ENCODE measurements at places on chromosomes 7 and 10. TPM values are rescaled to one million over a fixed set of nuclear protein-coding genes. Genes with fewer than 3 reads are reported as not detected.

The TEX36 gene
- not detected for polyA plus RNA-seq

The NEBL gene
- 22.3 TPM for polyA plus RNA-seq

The EPO gene
- not detected for polyA plus RNA-seq

The TRIM73 gene
- polyA plus RNA-seq: 5.6 TPM

The FEZF1 gene
- not detected for polyA plus RNA-seq

The ANKRD1 gene
- polyA plus RNA-seq: not detected

The MAGI2 gene
- polyA plus RNA-seq: 6.1 TPM

GRCh38 chr10:108203905-108204527 lies 1039.5 kb upstream of the SORCS1 start:
- DNase-seq: no peak

- no peak for DNase-seq
Measured at GRCh38 chr7:64888901-64889685, 14.0 kb upstream of the ZNF273 start.

GRCh38 chr10:5449823-5450222 lies 37.5 kb downstream of the NET1 start:
- DNase-seq: no peak

DNA sequence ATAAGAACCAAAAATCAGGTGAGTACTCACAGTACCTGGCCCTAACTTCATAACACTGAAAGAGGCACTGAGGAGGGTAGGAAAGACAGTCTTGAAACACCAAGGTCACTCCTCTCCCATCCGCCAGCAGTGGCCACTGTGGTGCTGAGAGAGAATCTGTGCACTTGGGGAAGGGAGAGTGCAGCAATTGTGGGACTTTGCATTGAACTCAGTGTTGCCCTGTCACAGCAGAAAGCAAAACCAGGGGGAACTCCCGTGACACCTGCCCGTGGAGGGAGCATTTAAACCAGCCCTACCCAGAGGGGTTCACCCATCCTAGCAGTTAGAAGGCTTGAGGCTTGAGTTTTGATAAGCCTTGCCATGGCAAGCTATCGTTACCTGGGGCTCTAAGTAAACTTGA lies 35.2 kb upstream of the MAP3K8 start:
- no peak for DNase-seq

DNA sequence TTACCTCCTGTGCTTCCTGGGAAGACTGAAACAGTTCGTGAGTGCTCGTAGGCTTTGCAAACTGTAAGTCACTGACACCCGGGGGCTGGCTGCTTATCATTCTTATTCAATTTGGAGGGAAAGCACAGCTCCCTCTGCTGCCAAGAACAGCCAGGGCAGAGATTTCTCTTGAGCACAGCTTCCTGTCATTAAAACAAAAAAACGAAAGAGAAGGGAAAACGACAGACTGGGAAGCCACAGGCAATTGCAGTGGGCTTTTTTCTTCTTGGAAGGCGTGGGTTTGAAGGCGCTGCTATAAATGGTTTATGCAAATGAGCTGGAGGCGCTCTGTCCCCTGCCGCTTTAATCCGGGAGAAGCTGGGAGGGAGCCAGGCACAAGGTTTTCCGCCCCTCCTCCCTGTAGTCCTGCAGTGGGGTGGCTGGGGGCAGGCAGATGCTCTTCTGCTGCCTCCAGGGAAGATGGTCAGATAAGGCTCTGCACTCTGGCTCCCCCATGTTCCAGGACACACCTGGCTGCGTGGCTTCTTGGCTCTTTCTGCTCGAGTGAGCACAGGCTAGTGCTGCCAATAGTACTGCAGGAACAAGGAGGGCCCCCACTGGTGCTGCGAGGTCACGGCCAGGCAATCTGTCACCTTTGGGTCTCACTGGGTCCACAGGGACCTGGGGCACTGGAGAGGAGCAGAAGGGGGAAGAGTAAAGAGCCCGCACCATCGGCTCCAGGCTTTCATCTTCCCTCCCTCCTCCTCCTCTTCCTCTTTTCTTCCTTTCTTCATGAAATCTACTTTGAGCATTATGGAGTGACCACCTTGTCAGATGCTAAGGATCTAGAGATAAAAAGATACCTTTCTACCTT lies 49.5 kb downstream of the NEURL1 start:
- DNase-seq: peak; percentile 53

DNA sequence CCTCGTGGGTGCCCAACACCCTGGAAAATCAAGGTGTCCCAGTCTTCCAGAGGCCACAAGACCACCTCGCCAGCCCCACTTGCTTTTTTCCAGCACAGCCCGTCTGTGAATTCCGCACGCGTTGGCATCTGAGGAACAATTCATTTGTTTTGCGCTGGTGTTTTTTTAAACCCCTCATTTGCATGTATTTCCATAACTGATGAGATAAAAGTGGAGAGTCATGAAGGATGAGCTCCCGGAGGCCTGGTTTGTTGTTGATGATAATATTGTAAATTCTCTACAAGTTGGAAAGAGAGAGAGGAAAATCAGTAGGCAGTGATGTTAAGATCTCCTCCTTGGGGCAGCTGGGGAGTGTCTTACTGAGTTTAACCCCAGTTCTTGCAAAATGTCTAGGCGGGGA lies 34.6 kb downstream of the SLC29A3 start:
- DNase-seq: no peak

DNA sequence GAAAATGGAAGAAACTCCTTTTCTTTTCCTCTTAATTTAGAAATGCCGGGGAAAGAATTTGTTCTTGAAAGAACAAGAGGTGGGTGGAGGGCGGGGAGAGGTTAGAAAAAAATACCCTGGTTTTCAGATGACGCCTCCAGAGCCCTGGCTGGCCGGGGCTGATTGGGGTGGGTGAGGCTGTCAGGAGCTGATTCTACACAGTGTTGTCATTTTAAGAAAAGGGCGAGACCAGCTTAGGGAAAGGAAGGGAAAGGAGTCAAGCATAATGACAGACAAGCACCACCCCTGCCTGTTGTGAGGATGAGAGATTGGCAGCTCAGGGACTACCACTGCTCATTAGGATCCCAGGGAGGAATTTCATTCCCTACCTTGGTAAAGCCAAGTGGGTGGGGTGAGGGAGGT lies 9.9 kb upstream of the FAM180A start:
- DNase-seq: no peak

DNA sequence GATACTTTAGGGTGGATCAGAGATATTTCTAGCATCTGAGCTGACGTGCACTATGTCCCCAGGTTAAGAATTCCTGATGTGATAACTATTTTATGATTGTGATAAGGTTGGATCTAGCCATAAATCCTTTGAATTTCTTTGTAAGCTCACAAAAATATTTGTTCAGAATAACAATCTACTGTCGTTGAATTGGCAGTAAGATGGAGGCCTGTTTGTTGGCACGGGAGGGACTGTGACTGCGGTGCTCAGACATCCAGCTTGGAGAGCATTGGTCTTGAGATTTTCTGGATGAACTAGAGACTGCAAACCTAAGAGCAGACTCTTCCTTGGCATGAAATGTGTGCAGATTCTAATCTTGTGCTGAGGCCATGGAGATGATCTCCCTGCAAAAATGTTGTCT lies 131.1 kb downstream of the LRRC4 start:
- DNase-seq: no peak

DNA sequence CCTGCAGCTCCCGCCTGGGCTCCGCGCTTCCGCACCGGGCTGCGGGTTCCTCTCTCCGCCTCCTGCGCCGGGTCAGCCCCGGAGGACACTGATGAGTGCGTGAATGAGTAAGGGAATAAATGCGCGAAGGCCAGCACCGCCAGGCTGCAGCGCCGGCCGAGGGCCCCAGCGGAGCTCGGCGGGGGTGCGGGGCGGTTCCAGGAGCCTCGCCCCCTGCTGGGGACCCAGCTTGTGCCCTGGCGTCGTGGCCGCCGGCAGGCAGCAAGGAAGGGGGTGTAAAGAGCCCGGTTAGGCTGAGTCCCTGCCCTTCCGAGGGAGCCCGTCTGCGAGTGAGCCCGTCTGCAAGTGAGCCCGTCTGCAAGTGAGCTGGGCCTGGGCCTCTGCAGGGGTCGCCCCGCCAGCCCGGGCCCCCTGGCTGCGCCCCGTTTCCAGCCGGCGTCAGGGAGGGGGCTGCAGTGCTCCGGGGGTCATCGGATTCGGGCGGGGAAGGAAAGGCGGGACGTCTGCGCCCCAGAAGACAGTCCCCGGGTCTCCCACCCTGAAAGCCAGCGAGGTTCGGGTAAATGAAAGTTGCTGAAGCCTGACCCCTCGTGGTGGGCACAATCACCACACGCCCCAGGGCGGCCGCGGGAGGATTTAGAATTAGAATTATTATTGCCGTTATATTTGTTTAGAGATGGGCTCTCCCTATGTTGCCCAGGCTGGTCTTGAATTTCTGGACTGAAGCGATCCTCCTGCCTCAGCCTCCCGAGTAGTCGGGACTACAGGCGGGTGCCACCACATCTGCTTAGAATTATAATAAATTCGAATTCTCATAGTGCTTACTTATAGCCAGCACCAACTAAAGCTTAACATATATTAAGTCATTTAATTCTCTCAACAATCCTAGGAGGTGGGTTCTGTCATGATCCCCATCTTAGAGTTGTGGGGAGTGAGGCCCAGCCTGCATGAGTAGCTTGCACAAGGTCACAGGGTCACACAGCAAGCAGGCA lies 8.6 kb upstream of the CRYGN start:
- DNase-seq: peak; percentile 75

DNA sequence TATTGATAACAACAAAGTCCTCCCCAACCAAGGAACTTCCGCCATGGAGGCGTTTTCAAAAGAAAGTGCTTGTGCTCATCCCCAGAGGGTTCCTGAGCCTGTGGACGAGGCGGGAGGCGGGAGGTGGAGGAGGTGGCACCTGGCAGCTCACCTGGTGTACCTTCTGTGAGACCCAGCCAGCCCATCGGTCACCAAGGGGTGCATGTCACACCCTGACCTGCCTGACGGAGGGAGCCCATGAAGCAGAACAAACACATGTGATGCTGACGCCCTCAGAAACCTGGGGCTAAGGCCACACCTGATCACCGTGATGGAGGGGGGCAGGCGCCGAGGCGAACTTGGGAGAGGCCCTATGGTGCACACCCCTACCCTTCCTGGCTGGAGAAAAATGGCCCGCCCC lies 458.8 kb downstream of the DNAJB6 start:
- no peak for DNase-seq

- DNase-seq: no peak
Measured at GRCh38 chr7:1852517-1853430, 182.7 kb downstream of the ELFN1 start.

DNA sequence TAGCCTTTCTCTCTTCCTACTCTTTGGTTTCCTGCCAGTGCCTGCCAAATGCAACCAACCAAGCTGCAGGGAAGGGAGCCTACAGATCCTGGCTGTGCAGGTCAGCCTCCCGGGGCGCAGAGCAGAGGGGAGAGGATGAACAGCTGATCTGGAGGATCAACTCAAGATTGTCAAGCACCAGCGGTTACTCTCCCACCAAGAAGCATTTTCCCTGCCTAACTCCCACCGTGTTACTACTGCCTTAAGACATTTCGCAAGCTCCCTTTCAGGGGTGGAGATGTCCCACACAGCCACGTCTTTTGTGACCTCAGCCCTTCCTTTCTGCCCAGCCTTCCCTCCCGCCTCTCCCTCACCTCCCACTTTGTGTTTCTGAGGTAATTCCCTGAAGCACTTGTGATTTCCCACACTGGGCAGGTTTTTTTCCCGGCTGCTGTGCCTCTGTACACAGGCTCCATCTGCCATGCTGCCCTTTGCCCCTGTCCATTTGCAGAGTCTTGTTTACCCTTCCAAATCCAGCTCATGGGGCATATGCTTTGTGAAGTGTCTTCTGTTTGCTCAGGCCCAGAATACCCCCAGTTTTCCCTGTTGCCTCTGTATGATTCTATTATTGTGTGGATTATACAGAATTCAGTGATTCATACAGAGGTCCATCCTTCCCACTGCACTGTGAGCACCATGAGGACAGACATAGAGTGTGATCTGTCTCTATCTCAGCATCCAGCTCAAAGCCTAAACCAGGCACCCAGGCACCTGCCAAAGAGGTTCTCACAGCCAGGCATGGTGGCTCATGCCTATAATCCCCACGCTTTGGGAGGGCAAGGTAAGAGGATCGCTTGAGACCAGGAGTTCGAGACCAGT lies 40.9 kb upstream of the PAPSS2 start:
- no peak for DNase-seq

- DNase-seq: no peak
Measured at GRCh38 chr10:31935678-31936077, 7.0 kb upstream of the ARHGAP12 start.

DNA sequence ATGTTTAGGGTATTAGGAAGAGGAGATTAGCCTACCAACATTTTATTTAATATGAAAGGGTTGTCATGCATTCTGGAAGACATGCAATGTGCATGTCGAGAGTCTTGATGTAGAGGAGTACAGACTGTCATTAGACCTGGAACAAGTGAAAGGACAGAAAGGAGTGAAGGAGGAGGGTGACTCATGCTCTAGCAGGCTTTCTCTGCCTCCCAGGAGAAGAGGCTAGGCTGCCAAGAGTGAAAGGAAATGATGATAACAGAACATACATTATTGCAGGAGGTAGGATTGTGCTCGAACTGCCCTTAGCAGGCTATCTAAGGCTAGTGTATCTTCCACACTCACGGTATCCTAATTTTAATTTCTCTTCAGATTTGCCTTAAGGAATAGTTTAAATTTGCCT lies 228.8 kb downstream of the EXOC4 start:
- DNase-seq: no peak

DNA sequence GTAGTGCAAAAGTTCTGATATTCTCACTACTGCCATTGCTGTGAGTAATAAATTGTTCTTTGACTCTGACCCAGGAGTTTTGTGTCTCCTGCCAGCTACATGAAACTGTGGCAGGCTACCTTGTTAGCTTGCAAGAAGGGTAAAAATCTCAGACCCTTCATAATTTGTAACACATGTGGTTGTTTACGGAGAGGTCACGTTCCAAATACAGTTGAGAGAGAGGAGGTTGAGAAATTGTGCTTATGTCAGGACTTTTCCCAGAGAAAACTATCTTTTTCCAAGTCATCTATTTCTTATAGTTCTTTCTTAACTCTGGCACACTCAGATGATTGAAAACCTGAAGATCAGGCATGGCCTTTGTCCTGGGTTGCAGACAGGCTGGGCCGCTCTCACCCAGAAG lies 114.4 kb upstream of the SVIL start:
- no peak for DNase-seq

GRCh38 chr10:127228195-127228787 lies 31.9 kb upstream of the INSYN2A start:
- DNase-seq: no peak

Data from left lung (tissue), 14 donors.